Osteoblast (primary cell): ENCODE measurements at places on chromosomes 5 and 9. TPM values are rescaled to one million over a fixed set of nuclear protein-coding genes. Genes with fewer than 3 reads are reported as not detected.

GRCh38 chr5:139652788-139653241 is 4.7 kb downstream of the CXXC5 start:
- peak overlapping the region; percentile 93 for H3K4me3 ChIP-seq
- peaks cover 63% of the 10 kb centered on the region for H3K4me1 ChIP-seq
- peak overlapping the region; percentile 98 for H3K27ac ChIP-seq
- peaks cover 5% of the 10 kb centered on the region for H3K36me3 ChIP-seq
- DNase-seq, result peak; percentile 77

- no peak overlapping the region for H3K4me3 ChIP-seq
- H3K4me1 ChIP-seq, result no peaks in the 10 kb centered on the region
- H3K27me3 ChIP-seq, result no peaks in the 10 kb centered on the region
- no peaks in the 10 kb centered on the region for H3K36me3 ChIP-seq
- H3K27ac ChIP-seq, result no peak overlapping the region
- DNase-seq, result no peak
Observed at GRCh38 chr9:19937121-19937520, 148.3 kb upstream of the SLC24A2 start.

DNA sequence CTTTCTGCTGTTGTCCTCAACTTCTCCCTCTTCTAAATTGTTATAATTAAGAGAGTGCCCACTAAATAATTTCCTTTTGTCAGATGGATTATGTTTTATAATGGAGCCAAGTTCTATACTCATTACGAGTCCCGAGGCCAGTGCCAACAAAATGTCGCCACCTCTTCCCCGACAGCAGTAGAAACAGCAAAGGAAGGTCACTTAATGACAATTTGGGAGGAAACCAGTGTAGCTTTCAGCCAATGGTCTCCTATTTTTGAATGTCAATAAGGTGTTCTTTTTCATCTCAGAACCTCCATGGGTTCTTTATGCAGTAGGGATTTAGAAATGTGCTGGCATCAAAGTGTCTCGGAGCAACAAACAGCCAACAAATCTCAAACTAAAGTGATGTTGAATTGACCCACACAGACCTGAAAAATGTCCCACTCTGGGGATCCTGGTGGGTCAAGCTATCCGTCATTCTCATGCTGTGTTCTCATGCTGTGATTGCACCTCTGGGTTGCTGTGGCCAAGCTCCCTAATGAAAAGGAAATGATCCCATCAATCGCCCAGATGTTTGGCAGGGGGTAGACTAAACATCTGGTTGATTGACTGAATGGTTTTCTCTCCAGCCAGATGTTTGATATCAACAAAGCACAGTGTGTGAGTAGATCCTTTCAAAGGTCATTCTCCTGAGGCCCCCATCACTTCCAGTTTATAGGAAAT is 291.9 kb downstream of the DMAC1 start:
- no peak for DNase-seq
- no peaks in the 10 kb centered on the region for H3K4me1 ChIP-seq
- H3K27ac ChIP-seq, result no peak overlapping the region
- no peaks in the 10 kb centered on the region for H3K36me3 ChIP-seq
- no peak overlapping the region for H3K4me3 ChIP-seq

DNA sequence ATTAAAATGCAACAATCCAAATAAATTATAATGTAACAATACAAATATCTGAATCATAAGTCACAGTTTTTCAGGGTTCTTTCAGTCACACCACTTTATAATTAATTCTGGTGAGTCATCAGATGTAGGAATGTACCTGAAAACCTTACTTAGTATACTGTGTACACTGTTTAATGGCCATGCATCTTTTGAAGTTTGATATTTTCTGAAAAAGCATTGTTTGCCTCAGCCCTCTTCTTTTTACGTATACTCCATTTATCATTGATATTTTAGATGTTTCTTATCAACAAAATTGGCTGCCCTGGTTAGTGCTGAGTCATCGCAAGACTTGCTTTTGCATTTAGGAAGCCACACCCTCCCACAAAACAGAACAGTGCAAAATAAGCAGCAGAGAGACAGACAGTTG is 218.6 kb downstream of the PJA2 start:
- peak; percentile 1 for DNase-seq
- H3K27ac ChIP-seq, result no peak overlapping the region
- no peaks in the 10 kb centered on the region for H3K27me3 ChIP-seq
- H3K36me3 ChIP-seq, result no peaks in the 10 kb centered on the region

GRCh38 chr9:82313697-82314096 is 325.1 kb downstream of the SPATA31D1 start:
- H3K4me3 ChIP-seq, result no peak overlapping the region
- no peaks in the 10 kb centered on the region for H3K36me3 ChIP-seq
- no peaks in the 10 kb centered on the region for H3K4me1 ChIP-seq
- H3K27me3 ChIP-seq, result no peaks in the 10 kb centered on the region
- DNase-seq, result no peak
- no peak overlapping the region for H3K27ac ChIP-seq

GRCh38 chr9:115637661-115638060 is 515.9 kb upstream of the PAPPA start:
- no peaks in the 10 kb centered on the region for H3K27me3 ChIP-seq
- H3K4me1 ChIP-seq, result peaks cover 22% of the 10 kb centered on the region
- H3K36me3 ChIP-seq, result no peaks in the 10 kb centered on the region
- no peak overlapping the region for H3K27ac ChIP-seq

DNA sequence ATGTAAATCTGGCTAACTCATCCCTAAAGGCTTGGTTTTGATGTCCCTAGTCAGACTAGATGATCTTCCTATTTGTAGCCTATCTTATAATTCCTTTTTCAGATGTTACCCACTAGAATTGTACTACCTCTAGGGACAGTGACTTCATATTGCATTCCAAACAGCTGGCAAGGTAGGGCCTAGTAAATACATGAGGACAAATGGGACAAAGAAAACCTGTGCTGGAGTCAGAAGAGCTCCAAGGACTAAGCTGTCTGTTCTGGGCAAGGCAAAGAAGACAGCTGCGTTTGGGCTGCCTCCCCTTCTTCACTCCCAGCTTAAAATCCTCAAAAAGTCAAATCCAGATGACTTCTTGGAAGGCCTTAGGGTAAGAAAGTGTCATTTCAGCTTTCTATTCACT is 10.0 kb downstream of the DMXL1 start:
- no peaks in the 10 kb centered on the region for H3K27me3 ChIP-seq
- no peak overlapping the region for H3K4me3 ChIP-seq
- no peaks in the 10 kb centered on the region for H3K36me3 ChIP-seq
- DNase-seq, result no peak
- H3K27ac ChIP-seq, result no peak overlapping the region

- no peaks in the 10 kb centered on the region for H3K36me3 ChIP-seq
- no peak for DNase-seq
- H3K27me3 ChIP-seq, result no peaks in the 10 kb centered on the region
- no peak overlapping the region for H3K4me3 ChIP-seq
- no peak overlapping the region for H3K27ac ChIP-seq
Observed at GRCh38 chr5:40505031-40505430, 174.7 kb upstream of the PTGER4 start.

GRCh38 chr5:169166078-169166477 is 134.9 kb downstream of the SLIT3 start:
- H3K27ac ChIP-seq, result no peak overlapping the region
- no peaks in the 10 kb centered on the region for H3K36me3 ChIP-seq
- no peak for DNase-seq
- peaks cover 34% of the 10 kb centered on the region for H3K4me1 ChIP-seq
- H3K27me3 ChIP-seq, result no peaks in the 10 kb centered on the region

GRCh38 chr9:37652261-37652660 is 1.5 kb downstream of the FRMPD1 start:
- H3K27ac ChIP-seq, result no peak overlapping the region
- H3K36me3 ChIP-seq, result no peaks in the 10 kb centered on the region
- H3K27me3 ChIP-seq, result peaks cover 88% of the 10 kb centered on the region
- DNase-seq, result no peak
- peaks cover 6% of the 10 kb centered on the region for H3K4me1 ChIP-seq

DNA sequence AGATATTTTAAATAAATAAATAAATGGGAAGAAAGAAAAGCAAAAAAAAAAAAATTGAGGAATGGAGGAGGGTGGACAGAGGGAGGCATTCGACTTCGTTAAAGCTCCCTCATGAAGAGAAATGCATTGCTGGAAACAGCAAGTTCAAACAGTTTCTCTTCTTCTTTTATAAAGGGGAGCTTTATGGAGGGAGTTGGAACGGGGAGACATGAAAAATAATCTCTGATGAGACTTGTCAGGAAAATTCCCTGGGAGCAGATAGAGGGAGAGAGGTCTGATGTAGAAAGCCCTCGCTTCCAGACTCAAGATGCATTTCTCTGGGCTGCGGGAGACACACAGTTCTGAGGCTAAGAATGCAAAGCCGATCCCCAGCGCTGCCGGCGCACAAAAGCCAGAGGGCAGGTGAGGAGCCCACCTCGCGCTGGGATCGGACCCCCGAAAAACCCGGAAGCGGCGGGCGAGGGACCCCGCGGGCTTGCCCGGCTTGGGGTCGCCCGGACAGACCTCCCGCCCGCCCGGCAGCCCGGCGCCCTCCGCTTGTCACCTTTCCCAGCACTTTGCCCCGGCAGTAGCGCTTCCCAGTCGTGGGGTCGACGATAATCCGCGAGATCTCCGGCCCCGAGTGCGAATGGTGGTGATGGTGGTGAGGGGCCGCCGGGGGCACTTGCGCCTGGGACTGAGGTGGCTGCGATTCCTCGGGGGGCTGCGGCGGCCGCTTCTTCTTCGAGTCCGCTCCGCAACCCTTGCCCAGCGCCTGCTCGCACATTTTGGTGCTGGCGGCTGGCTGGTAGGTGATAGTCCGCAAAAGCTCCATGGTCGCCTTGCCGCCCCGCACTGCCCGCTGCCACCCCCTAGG is 512 bp downstream of the PLK2 start:
- H3K27me3 ChIP-seq, result no peaks in the 10 kb centered on the region
- H3K4me3 ChIP-seq, result peak overlapping the region; percentile 87
- peaks cover 39% of the 10 kb centered on the region for H3K4me1 ChIP-seq
- peaks cover 45% of the 10 kb centered on the region for H3K36me3 ChIP-seq
- DNase-seq, result no peak
- peak overlapping the region; percentile 87 for H3K27ac ChIP-seq

Gene NPR2
- total RNA-seq, result 16.6 and 20.3 TPM in 2 replicates

Gene ICE1
- 33.3 and 34.0 TPM in 2 replicates for total RNA-seq

Gene EFNA5
- 10.0 and 12.3 TPM in 2 replicates for total RNA-seq
